T-helper 2 cell treated with Interferon-gamma antibody and Interleukin-4, amounts not matched to agents 100 ng/mL and 5 ng/mL, for 36 hours (primary cell): ENCODE measurements at places on chromosomes 12 and 14. TPM values are rescaled to one million over a fixed set of nuclear protein-coding genes. Genes with fewer than 3 reads are reported as not detected.

Gene DBX2
- total RNA-seq, result not detected in 2 replicates

Gene C12orf54
- not detected in 2 replicates for total RNA-seq

Gene PYGL
- total RNA-seq, result 0.66 and 1.0 TPM in 2 replicates

Gene ITGA7
- total RNA-seq, result 1.2 and 1.5 TPM in 2 replicates

Gene RNASE7
- total RNA-seq, result not detected in 2 replicates

Gene DNAJC22
- total RNA-seq, result 0.11 TPM in 1 of 2 replicates, not detected in the other

Gene PAX9
- total RNA-seq, result not detected in 2 replicates

Gene OAS1
- 77.2 and 78.3 TPM in 2 replicates for total RNA-seq

Gene KCNK10
- not detected in 2 replicates for total RNA-seq

Gene AICDA
- total RNA-seq, result not detected in 2 replicates

Gene C1QL4
- not detected in 2 replicates for total RNA-seq

Gene PLEKHD1
- total RNA-seq, result 0.09 and 0.16 TPM in 2 replicates

Gene C12orf56
- 0.16 and 0.34 TPM in 2 replicates for total RNA-seq
